Activated gamma-delta T cell treated with anti-CD3 and anti-CD28 coated beads, Interleukin-2, amount 50 U/mL, for 16 hours (primary cell): ENCODE measurements at places on chromosomes 5 and 9.

DNA sequence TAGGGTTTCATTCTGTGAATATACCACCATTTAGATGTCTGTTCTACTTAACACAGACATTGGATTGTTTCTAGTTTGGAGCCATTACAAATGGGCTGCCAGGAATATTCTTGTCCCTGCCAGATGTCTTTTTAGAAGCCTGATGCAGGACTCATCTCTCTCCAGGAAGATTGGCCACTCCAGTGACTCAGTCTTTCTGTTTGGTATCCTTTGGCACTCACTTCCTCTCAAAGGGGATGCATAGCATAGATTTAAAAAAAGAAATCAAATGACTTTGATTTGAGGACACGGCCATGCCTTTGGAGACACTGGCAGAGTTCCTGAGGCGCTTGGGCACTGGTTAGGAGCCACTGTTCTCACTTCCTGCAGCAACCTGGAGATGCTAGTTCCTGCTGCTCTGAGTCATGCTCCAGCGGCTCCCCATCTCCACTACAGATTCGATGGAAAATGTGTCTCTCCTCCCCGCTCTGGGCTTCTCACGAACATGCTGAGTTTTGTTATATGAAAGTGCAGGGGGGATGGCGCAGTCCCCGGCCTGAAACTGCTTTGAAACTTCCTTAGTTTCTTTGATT is 3.5 kb upstream of the ZNF366 start:
- no peak for DNase-seq

DNA sequence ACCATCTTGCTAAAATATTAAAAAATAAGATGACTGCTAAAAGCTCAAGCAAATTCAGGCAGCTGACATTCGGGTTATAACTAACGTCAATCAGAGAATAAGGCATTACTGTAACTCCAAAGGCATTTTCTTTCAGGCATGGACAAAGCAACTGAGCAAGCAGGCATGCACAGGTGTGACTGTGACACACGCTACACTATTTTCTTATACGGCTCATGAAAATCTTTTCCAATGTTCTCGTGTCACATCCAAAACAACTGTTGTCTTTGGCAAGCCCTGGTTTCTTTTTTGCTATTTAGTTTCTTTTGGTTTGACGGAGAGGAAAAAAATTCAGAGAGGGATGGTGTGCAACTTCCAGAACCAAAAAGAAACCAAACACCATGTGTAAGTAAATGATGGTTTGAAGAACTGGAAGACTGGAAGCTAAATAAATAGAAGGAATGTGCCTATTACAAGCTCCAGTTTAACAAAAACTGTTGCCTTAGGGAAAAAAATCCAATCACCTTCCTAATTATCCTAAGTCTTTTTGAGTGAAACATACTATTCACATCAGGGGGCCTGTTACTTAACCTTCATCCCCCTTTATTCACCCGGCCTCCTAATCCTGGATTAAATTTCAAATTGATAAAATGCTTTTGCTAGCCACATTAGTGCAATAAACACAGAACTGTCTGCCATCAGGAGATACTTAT is 277.6 kb downstream of the PSAT1 start:
- no peak for DNase-seq

DNA sequence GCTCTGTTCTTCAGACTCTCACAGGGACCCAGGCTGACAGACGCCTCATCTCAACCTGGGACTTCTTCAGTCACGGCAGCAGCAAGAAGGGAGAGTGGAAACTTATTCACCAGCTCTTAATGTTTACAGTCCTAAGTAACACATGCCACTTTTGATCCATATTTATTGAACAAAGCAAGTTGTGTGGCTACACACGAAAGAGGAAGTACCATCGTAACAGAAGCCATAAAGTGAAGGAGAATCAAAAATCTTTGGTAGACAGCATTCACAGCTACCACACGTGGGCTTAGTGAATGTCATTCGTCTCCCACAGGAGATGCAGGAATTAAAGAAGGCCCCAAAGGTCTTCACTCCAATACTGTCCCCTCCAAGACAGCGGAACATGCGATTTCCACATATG is 582.6 kb downstream of the CETN3 start:
- DNase-seq = no peak

DNA sequence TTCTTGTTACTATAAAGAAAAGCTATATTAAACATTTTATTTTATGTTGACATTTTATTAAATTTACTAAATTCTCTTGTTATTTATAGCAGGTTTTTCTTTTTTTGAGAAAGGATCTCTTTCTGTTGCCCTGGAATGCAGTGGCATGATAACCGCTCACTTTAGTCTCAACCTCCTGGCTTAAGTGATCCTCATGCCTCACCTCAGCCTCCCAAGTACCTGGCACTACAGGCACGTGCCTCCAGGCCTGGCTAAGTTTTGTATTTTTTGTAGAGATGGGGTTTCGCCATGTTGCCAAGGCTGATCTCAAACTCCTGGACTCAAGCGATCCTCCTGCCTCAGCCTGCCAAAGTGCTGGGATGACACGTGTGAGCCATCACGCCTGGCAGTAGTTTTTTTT is 280.2 kb upstream of the C9orf72 start:
- DNase-seq = no peak

GRCh38 chr5:34682926-34683623 is 26.9 kb downstream of the RAI14 start:
- no peak for DNase-seq

DNA sequence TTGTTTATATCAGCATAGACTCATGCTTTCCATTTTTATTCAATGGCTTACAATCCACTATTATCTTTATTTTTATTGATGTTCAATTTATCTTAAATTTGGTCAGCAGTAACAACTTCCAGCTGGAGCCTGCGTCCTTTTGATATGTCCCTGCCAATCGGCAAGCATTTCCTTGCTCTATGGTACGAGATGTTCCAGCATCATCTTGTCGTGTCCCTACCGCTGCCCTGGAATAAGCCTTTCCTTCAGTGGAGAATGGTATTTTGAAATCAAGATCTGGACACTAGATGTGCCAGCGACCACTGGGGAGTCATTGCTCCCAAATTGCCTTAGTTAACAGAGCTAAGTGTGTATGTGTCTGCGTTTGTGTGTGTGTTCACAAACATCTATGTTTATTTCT is 151.6 kb upstream of the RGMB start:
- DNase-seq = no peak
